ENCODE measurements at places on chromosomes 16 and 17. TPM values are rescaled to one million over a fixed set of nuclear protein-coding genes. Genes with fewer than 3 reads are reported as not detected.

The EVPLL gene
- total RNA-seq: not detected

The PERCC1 gene
- not detected for total RNA-seq

The TBX6 gene
- 0.13 TPM for total RNA-seq

The DHRS7B gene
- total RNA-seq: 25.2 TPM

The CARD14 gene
- total RNA-seq: not detected

The HSD17B1 gene
- 0.48 TPM for total RNA-seq

The LRRC37A gene
- total RNA-seq: 0.72 TPM

The RUNDC3A gene
- total RNA-seq: not detected

The TSPOAP1 gene
- 3.2 TPM for total RNA-seq

The BICDL2 gene
- not detected for total RNA-seq

The CES3 gene
- 0.24 TPM for total RNA-seq

The MYH1 gene
- not detected for total RNA-seq

The FAM20A gene
- total RNA-seq: 0.91 TPM

The KRT40 gene
- not detected for total RNA-seq

Measured in epithelial cell of alveolus of lung (primary cell).